K562 (cell line): ENCODE measurements at places on chromosomes 4 and X. TPM values are rescaled to one million over a fixed set of nuclear protein-coding genes. Genes with fewer than 3 reads are reported as not detected.

DNA sequence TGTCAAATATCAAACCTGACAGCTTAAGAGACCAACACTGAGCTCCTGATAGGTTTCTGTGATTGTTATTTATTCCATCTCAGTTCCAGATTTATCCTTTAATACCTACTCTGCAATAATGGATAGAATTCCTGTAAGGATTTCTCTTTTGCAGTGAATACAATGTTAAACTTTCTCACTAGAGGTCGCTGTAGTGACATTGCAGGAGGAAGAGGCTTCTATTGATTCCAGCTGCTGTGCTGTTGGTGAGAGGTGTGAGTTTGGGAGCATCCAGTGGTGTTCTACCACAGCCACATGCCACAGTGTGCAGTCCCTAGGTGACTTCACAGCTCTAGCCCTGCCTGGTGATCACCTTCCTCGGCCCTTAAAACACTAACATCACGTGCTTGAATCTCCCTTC, 34.6 kb upstream of the DCAF8L2 start:
- no peak for DNase-seq

DNA sequence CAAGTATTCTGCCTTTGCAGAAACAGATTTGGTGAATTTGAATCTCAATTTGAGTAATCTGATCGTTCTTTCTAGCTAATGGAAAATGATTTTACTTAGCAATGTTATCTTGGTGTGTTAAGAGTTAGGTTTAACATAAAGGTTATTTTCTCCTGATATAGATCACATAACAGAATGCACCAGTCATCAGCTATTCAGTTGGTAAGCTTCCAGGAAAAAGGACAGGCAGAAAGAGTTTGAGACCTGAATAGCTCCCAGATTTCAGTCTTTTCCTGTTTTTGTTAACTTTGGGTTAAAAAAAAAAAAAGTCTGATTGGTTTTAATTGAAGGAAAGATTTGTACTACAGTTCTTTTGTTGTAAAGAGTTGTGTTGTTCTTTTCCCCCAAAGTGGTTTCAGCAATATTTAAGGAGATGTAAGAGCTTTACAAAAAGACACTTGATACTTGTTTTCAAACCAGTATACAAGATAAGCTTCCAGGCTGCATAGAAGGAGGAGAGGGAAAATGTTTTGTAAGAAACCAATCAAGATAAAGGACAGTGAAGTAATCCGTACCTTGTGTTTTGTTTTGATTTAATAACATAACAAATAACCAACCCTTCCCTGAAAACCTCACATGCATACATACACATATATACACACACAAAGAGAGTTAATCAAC, 15.3 kb downstream of the PLP1 start:
- no peak for DNase-seq

DNA sequence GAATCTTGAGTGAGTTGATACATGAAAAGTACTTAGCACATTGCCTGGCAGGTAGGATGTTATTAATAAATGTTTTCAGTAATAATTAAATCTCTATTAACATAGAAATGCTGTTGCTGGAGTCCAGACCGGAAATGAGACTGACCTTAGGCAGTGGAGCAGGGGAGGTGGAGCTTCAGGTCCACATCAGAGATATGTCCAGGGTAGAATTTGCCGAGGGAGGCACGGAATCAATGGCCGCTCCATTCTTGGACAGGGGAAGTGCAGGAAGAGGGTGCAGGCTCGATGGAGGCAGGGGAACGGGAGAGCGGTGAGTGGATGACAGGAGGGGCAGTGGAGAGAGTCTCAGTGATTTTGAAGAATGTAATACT, 107.3 kb downstream of the GATB start:
- DNase-seq = no peak

DNA sequence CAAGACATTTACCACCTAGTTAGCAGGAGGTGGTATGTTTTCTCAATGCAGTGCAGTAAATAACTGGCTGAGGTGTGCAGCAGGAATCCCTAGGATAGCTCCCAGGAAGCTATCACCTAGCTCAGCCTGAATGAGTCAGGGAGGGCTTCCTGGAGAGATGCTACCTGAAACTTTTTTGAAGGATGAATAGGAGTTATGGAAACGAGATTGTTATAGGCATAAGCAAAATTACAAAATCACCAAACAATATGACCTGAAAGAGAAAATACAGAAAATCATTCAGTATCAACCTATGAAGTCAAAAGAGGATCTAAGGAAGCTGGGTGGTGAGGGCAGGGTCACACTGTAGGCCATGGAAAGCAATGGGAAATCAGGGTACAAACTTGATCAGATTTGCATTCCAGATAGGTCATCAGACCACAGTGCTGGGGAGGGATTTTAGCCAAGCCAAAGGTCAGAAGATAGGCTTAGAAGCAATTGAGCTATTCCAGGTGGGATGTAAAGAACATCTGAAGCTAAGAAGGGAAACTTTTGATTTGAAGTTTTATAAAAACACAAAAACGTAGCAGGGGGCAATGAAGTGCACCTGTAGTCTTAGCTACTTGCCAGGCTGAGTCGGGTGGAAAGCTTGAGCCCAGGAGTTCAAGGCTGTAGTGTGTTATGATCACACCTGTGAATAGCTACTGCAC, 11.3 kb downstream of the AREG start:
- no peak for DNase-seq

GRCh38 chr4:121711263-121712000, 14.7 kb upstream of the ANXA5 start:
- peak; percentile 63 for DNase-seq

GRCh38 chr4:25790024-25790423, 72.8 kb downstream of the SEL1L3 start:
- DNase-seq = no peak

DNA sequence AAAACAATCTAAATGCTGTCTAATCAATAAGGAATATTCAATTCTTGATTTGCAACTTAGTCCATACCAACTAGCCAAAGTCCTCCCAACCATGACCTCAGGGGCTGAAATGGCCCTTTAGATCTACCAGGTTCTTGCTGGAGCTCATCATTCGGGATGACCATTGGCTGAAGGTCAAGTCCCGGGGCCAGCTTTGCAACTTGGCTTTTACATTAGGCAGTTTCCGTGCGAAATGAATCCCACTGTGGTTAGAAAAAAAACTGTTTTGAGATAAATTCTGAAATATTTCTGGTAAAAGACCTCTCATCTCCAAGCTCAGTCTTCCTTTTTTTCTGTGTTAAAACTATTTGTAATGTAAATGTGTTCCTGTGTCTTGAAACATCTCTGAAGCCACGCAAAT, 178.6 kb downstream of the TENM3 start:
- no peak for DNase-seq

DNA sequence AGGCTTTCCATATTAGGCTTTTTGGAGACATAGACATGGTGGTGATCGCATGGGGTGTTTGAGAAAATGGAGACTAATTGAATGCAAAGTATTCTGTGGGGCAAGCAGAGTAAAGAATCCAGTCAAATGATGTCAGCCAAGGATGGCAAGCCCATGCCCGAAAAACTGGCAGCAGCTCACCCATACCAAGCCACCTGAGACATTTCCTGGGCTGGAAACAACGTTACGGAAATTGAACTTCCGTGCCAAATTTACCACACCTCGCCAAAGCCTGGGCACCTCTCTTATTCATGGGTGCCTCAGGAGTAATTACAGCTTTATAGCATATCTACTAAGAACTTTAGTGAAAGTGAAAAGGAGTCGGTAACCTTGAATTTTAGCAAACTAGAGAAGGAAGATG, 166.4 kb downstream of the CBR4 start:
- DNase-seq = no peak

- no peak for DNase-seq
Measured at GRCh38 chr4:84634961-84635360, 52.0 kb downstream of the CDS1 start.

DNA sequence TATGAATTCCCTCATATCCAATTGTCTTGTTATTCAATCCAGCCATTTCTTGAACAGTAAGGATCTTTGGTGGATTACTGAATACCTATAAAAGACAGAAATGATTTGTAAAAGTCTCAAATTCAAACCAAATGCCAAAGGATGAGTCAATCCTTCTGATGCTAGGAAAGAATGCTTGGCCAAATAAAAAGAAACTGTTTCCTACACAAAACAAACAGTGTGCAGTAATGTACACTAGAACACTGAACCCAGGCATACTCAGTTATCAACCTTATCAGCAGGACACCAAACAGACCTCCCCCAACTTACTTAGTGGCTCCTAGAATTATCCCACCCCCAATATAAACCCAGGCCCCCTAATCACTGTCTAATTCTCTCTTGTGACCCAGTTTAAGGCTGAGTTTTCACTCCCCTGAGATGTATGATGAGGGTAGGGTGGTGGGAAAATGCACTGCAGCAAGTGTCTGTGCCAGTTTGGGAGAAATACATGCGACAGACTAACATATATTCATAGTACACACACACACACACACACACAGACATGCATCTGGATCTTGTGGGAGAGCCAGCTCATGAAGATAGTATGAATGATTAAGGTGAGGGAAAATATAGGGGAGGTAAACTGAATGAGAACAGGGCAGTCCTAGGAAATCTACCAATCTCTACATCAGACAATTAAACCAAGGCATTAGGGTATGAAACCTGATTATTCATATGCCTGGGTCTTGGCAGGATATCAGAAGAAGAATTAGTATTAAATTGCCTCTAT, 35.0 kb downstream of the CLDN2 start:
- DNase-seq = no peak

Gene TRIM61
- 0.42 and 0.87 TPM in 2 replicates for total RNA-seq

Gene LRIT3
- not detected in 2 replicates for total RNA-seq

Gene HTR2C
- 0.04 and 0.11 TPM in 2 replicates for total RNA-seq

Gene COL4A6
- total RNA-seq = 0.02 and 0.09 TPM in 2 replicates
